ENCODE measurements at places on chromosomes 6 and 20. TPM values are rescaled to one million over a fixed set of nuclear protein-coding genes. Genes with fewer than 3 reads are reported as not detected.

DNA sequence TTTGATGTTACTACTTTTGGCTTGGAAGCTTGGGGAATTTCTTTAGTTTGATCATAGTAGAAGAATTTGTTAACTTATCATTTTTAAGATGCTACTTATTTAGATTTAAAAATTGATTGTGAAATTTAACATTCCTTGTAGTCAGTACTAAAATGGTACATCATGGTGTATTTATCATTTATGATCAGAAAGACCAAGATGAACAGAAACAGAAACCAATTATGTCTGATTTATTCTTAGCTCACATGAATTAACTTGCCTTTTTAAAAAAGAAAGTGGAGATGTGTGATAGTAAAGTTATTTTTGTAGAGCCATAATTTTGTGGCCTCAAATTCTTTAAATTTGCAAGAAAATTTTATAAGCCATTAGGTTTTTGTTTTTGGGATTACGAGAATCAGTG is 77.6 kb downstream of the LIN28B start:
- H3K4me1 ChIP-seq, result no peaks in the 10 kb centered on the region
- H3K36me3 ChIP-seq, result no peaks in the 10 kb centered on the region
- no peak overlapping the region for H3K27ac ChIP-seq
- no peak for DNase-seq
- no peak overlapping the region for H3K4me3 ChIP-seq

DNA sequence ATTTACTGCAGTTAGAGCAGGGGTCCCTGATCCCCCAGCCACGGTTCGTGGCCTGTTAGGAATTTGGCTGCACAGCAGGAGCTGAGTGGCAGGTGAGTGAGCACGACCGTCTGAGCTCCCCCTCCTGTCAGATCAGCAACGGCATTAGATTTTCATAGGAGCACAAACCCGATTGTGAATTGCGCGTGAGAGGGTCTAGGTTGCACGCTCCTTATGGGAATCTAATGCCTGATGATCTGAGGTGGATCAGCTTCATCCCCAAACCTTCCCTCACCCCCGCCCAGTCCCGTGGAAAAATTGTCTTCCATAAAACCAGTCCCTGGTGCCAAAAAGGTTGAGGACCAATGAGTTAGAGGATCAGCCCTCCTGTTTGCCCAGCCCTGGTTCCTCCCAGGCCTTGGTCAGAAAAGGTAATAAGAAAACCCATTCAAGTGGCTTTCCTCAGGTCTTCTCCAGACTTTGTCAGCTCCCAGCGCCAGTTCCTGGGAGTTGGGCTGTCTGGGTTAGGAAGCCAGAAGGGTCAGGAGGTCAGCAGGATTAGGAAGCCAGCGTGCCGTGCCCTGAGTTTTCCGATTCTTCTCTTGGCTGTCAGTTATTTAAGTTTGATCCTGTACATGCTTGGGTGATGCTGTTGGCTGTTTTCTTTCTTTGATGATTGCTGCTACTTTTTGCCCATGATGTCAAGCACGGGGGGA is 139.9 kb upstream of the PMEPA1 start:
- no peaks in the 10 kb centered on the region for H3K36me3 ChIP-seq
- H3K4me3 ChIP-seq, result no peak overlapping the region
- H3K27ac ChIP-seq, result no peak overlapping the region
- no peaks in the 10 kb centered on the region for H3K27me3 ChIP-seq
- DNase-seq, result no peak
- no peaks in the 10 kb centered on the region for H3K4me1 ChIP-seq

GRCh38 chr20:3406481-3407039 is 909 bp downstream of the DNAAF9 start:
- DNase-seq, result peak; percentile 75
- H3K27me3 ChIP-seq, result no peaks in the 10 kb centered on the region
- no peaks in the 10 kb centered on the region for H3K36me3 ChIP-seq
- H3K4me3 ChIP-seq, result peak overlapping the region; percentile 81
- H3K4me1 ChIP-seq, result peaks cover 17% of the 10 kb centered on the region

DNA sequence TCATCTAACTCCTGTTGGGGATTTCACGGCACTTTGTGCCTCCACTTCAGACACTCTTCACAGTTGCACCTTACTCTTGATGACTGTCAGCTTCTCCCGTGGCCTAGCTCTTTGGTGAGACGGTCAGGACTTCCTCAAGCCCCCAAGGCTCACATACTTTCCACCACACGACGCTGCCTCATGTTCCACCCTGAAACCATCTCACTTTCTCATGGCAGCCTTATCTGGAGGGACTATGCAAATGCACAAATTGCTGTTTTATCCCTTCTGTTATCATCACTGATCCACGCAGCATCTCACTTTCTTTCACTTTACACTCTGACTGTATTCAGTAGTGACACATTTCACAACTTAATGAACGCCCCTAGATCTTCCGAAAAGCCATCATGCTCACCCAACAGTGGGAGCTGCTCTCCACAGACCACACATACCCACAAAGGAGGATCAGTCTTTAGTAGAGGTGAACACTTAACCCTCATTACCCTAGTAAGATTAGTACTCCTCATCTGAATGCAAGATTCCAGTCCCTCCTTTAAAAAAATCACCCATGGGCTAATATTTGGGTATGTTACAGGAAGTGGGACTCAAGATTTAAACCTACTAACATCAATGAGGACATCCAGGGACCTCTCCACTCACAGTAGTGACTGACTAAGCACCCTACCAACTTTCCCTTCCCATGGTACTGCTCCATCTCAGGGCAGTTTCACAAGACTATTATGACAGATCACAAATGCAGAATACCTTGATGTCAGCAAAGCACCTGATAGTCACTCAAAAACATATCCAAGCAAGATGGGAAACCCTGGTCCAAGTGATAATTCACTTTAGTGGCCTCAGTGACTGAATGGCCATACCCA is 35.4 kb downstream of the FYN start:
- peaks cover 39% of the 10 kb centered on the region for H3K4me1 ChIP-seq
- H3K36me3 ChIP-seq, result no peaks in the 10 kb centered on the region

The GPR6 gene
- total RNA-seq, result not detected

DNA sequence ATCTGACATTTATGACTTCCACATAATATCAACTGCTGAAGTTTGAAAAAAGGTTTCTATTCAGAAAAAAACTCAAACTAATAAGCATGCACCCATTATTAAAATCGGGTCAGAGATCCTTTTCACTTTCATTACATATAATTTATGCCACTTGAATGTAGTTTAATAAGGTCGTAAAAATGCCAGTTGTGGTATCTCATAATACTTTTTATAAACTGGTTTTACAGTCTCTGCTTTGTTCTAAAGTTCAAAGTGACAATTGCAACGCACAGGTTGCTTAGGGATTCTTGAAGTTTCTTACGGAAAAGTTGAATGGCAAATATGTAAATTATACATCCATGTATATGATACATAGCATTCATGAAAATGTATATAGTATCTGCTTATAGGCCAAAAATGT is 229.4 kb upstream of the CEP162 start:
- no peaks in the 10 kb centered on the region for H3K36me3 ChIP-seq
- no peaks in the 10 kb centered on the region for H3K4me1 ChIP-seq
- no peak overlapping the region for H3K4me3 ChIP-seq
- H3K27ac ChIP-seq, result no peak overlapping the region

DNA sequence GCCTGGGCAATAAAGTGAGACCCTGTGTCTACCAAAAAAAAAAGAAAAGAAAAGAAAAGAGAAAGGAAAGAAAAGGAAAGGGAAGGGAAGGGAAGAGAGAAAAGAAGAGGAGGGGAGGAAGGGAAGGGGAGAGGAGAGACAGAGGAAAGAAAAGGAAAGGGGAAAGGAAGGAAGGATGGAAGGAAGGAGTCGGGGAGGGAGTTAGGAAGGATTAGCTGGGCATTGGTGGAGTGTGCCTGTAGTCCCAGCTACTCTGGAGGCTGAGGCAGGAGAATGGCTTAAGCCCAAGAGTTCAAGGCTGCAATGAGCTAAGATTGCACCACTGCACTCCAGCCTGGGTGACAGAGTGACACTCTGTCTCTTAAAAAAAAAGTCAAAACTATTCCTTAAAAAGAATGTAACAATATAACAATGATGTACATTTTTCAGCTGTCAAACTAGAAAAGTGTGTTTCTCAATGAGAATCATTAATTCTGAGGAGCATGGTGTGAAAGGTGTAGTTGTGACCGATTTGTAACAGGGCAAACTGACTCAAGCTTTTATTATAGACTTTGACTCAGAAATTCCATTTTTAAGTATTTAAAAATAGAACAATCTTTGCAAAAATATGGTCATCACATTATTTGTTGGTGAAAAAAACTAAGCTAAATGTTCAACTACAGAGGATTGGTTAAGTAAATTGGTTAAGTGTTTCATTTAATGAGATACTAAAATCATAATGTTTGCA is 14.7 kb downstream of the SNRPB start:
- no peak for DNase-seq
- H3K27ac ChIP-seq, result no peak overlapping the region
- H3K36me3 ChIP-seq, result peaks cover 13% of the 10 kb centered on the region
- no peaks in the 10 kb centered on the region for H3K4me1 ChIP-seq
- no peaks in the 10 kb centered on the region for H3K27me3 ChIP-seq

GRCh38 chr6:7432391-7433120 is 42.9 kb downstream of the RIOK1 start:
- H3K27me3 ChIP-seq, result no peaks in the 10 kb centered on the region
- no peaks in the 10 kb centered on the region for H3K36me3 ChIP-seq
- H3K27ac ChIP-seq, result no peak overlapping the region
- H3K4me1 ChIP-seq, result peaks cover 24% of the 10 kb centered on the region

DNA sequence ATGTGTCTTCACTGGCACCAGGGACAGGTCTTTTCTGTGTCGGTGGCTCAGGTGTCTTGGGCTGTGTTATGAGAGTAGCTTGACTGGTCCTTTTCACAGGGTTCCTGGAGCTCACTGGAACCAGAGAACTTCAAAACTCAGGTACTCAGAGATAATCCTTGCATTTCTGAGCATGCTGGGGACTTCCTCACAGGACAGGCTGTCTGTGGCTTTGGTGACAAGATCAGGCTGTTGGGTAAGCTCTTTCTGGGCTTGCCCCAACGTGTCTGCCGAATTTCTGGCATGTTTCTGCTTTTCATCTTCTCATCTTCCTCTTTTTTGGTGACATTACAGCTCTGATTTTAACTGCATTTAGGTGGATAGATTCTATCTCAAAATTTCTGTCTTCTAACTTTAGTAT is 270.0 kb downstream of the CDH26 start:
- H3K27ac ChIP-seq, result peak overlapping the region; percentile 83
- H3K4me1 ChIP-seq, result no peaks in the 10 kb centered on the region
- H3K36me3 ChIP-seq, result no peaks in the 10 kb centered on the region
- no peaks in the 10 kb centered on the region for H3K27me3 ChIP-seq

DNA sequence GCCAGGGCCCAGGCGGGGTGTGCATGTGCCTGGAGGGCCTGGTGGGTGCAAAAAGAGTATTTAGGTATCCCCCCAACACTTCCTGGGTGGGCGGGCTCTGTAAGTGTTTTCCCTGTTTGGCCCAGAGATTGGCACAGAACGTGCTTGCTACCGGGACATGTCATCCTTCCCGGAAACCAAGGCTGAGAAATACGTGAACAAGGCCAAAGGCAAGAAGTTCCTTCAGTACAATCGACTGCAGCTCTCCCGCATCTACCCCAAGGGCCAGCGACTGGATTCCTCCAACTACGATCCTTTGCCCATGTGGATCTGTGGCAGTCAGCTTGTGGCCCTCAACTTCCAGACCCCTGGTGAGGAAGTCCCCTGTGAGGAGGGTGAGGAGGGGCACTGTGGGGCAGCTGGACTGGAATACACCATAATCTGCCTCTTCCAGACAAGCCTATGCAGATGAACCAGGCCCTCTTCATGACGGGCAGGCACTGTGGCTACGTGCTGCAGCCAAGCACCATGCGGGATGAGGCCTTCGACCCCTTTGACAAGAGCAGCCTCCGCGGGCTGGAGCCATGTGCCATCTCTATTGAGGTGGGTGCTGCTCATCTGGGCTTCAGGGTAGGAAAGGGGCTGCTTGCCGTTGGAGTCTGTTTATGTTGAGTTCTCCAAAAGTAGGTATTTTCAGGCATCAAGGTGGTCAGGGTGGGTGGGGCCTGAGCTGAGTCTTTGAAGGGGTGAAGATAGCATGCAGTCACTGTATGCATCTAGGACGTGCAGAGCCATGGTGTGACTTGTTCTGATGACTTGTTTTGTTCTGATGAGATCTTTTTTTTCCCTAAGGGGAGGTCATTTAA is 35.2 kb downstream of the PLCG1 start:
- no peak overlapping the region for H3K4me3 ChIP-seq
- peak; percentile 69 for DNase-seq
- H3K36me3 ChIP-seq, result peaks cover 94% of the 10 kb centered on the region
- H3K27me3 ChIP-seq, result no peaks in the 10 kb centered on the region

GRCh38 chr6:145087034-145087433 is 648.3 kb downstream of the EPM2A start:
- DNase-seq, result no peak
- H3K27me3 ChIP-seq, result no peaks in the 10 kb centered on the region
- no peak overlapping the region for H3K27ac ChIP-seq

DNA sequence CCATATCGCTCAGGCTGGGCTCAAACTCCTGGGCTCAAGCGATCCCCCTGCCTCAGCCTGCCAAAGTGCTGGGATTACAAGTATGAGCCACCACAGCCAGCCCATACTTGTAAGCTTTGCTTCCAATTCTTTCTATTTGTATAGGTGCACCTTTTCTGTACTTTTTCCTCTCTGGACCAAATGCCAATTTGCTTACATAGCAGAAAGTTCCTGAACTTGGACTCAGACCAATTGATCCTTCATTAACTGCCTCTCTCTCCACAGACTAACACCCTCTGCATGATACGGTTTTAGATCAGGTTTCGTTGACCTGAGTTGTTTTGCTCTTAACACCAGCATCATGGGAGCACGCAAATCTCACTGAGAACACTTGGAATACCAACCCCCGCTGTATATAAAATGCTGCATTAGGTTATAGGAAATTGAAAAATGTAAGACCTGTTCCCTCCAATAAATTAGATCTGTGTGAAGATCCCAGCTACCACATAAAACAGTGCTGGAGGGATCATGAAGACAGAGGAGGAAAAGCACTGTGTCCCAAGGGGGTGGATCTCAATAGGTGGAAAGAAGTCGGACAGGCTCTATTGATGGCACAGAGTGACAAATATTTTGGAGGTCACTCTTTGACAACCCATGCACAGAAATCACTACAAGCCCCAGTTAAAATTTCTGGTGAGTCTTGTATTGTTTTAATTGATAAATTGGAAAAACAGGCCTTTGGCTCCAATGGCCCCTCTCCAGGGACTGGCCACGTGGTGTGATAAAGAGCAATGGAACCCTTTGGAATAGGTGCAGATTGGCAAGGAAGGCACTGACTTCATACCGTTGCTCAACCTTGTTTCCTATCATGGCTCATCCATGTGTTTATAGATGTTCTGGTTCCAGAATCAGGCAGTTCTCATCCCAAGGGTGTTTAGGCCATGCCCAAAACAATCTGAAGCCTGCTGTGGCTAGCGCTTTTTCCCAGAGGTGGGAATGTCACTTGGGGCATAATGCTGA is 51.2 kb downstream of the ISM1 start:
- no peaks in the 10 kb centered on the region for H3K36me3 ChIP-seq
- no peak for DNase-seq

The ADGRG6 gene
- 26.6 TPM for total RNA-seq

DNA sequence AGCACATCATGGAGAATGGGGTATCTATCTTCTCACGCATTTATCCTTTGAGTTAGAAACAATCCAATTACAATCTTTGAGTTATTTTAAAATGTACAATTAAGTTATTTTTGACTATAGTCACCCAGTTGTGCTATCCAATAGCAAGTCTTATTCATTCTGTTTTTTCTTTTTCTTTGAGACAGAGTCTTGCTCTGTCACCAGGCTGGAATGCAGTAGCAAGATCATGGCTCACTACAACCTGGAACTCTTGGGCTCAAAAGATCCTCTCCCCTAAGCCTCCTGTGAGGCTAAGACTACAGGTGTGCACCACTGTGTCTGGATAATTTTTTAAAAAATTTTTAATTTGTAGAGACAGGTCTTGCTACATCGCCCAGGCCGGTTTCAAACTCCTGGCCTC is 201.5 kb upstream of the ZNF217 start:
- H3K27ac ChIP-seq, result no peak overlapping the region
- H3K4me1 ChIP-seq, result no peaks in the 10 kb centered on the region
- H3K27me3 ChIP-seq, result no peaks in the 10 kb centered on the region
- no peak for DNase-seq
- no peak overlapping the region for H3K4me3 ChIP-seq
